Lung microvascular endothelial cell (primary cell): ENCODE measurements at places on chromosomes 11 and 22.
A peak's percentile ranks its signal among the peaks of the same experiment; 100 is the strongest.

DNA sequence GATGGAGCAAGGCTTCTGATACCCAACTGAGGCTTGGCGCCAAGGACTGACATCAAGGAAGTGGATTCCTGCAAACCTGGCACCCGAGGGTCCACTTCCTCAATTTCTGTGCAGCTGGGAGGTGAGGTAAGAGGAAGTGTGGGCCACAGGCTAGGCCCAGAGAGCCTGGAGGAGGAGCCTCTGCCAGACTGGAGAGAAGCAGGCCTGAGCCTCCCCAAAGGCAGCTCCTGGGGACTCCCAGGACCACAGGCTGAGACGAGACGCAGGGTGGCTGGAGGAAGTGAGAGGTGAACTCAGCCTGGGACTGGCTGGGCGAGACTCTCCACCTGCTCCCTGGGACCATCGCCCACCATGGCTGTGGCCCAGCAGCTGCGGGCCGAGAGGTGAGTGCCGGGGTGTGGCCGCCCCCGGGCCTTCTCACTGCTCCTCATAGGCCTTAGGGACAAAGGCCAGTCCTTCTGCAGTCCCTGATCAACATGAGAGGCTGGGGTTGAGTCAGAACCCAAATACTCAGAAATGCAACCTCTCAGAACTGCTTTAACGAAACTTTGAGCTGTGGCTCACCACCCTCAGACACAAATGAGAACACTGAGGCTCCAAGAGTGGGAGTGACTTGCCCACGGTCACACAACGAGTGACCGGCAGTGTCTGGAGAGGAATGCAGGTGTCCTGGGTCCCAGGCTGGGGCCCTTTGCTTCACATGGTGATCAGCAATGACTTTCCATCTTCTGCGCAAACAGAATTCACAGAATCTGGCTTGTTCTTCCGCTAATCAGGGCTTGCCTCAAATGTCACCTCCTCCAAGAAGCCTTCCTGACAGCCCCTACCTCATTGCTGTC lies at the start of gene NCF4:
NCF4 (plus strand) TSS at position 186 of the 839 bp plus-strand sequence; CDS start at position 352, 166 bp downstream.
- DNase-seq = no peak

- DNase-seq = no peak
Measured at GRCh38 chr22:47088480-47089158, 326.2 kb downstream of the TBC1D22A start.

- DNase-seq = no peak
Measured at GRCh38 chr11:108241330-108242037, 18.6 kb downstream of the ATM start.

- DNase-seq = no peak
Measured at GRCh38 chr11:62921201-62921572, at the start of gene CHRM1. Gene CHRM1, minus strand, starts transcription at chr11:62921363. Its CDS starts 10,263 bp downstream, at chr11:62911100.

- DNase-seq = no peak
Measured at GRCh38 chr11:11839718-11840117, 2.1 kb upstream of the USP47 start.

GRCh38 chr11:97717922-97718321 lies 1302.8 kb upstream of the CNTN5 start:
- no peak for DNase-seq

DNA sequence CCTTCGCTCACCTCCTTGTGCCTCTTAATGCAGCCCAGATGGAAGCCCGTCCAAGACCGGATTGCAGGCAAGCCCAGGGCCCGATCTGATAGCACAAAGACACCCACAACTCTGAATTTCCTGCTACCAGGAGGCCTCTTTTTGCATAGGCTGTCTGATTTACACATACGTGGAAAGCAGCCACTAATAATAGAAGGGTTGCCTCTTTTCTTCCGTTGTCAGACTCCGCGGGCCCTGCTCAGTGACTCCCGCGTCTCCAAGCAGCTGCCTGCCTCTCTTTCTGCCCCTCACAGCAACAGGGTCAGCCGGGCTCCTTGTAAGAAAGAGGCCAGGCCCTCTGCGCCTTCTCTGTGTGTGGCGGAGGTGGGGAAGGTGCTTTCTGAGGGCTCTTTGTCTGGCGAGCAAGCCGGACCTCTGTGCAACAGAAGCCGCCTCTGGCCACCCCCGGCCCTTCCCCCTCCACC lies 26.7 kb downstream of the FLI1 start:
- DNase-seq = peak; percentile 33

DNA sequence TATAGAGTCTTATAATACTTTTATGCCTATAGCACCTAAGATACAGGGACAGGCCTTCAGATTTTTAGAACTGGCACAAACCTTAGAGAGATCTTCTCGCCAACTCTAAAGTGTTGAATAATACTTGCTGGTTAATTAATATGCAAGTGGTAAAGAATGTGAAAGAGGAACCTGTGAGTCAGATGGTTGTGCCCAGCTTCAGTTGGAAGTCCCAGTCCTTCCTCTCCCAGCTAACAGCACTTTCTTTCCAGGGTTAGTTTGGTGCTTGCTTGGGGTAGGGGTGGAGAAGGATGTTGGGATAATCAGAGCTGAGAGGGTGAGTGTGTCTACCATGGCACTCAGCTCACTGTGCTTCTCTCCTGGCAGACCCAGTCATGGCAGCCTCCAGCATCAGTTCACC lies 4.9 kb upstream of the TMEM132A start:
- DNase-seq = peak; percentile 46

- DNase-seq = no peak
Measured at GRCh38 chr11:31267720-31268119, 101.8 kb downstream of the DCDC1 start.

GRCh38 chr22:41902932-41903421 lies 11.9 kb downstream of the SHISA8 start:
- no peak for DNase-seq

- no peak for DNase-seq
Measured at GRCh38 chr11:116984186-116984585, 114.0 kb downstream of the SIK3 start.

GRCh38 chr11:8759634-8760033 lies 77.0 kb downstream of the RPL27A start:
- DNase-seq = no peak

DNA sequence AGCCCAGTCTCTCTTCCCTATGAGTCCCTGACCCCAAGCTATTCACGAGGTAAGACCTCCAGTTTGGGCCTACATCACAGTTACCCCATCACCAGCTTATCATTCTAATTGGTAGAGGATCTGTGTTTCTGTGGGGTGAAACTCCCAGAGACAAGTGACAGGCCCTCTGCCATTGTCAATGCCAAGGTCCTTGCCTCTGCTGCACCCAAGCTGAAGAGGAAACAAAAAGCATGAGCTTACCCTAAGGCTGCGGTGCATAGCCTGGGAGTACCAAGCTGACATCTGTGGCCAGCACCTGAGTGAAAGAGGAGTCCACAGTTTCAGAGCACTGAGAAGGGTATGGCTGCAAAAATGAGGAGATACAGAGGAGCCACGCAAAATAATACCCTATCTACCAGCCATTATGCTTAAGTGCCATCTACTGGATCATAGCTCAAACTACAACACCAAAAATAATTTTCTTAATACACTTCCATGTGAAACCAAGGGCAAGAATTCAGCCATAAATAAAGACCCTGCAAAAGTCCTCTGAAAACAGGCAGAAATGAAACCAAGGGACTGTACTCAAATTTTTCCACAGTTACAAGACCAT lies 62.3 kb upstream of the ANO5 start:
- no peak for DNase-seq

DNA sequence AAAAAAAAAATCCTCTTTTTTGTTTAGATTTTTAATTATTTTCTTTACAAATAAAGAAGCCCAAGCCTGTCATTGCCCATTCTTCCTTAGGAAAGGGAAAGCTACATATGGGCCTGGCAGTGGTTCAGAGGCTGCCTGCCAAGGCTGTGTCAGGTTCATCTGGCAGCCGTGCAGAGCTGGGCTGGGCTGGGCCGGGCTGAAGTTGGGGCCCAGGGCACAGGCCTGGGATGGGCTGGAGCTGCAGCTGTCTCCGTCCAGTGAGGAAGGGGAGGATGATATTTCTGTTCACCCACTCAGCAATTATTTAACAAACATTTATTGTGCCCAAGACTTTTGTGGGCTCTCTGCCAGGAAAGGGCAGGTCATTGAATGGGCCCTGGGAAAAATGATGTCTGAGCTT lies 4.6 kb downstream of the PRR5L start:
- DNase-seq = peak; percentile 40

- DNase-seq = no peak
Measured at GRCh38 chr11:47272706-47273105, 2.8 kb downstream of the MADD start.

- DNase-seq = peak; percentile 54
Measured at GRCh38 chr11:68090706-68091105, 30.5 kb downstream of the CHKA start.

- DNase-seq = peak; percentile 97
Measured at GRCh38 chr11:69449320-69450063, 32.0 kb upstream of the LINC01488 start.

GRCh38 chr11:67300756-67301312 lies 2.5 kb upstream of the SSH3 start:
- no peak for DNase-seq

- no peak for DNase-seq
Measured at GRCh38 chr11:118645066-118645715, 34.3 kb downstream of the TREH start.

DNA sequence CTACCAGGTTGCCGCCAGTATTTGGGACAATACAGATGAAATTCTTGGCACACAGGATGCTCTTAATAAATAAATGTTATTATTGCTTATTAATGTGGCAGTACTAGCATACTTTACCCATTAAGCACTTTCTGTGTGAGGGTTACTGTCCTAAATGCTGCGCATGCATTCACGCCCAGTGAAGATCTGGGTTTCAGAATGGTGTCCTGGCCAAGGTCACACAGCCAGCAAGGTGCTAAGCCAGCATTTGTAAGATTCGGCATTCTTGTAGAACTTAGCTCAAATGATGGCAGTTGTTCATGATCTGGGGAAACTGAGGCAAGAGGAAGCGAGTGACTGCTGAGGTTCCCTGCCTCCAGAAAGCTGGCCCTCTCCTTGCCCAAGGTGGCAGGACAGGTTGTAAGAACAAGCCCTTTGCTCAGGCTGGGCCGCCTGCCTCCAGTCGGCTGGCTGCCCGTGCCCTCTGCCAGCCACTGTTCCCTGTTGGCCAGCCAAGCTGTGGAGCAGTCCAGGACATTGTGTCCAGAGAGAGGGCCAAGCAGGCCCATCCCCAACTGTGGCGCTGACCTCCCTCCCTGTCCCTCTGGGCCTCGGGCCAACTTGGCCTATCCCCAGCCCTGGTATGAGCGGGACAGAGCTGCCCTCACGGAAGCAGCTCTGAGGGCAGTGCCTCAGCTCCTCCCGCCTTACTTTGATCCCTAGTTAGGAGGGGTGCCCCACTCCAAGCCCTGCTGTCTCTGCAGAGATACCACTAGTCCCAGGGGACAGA lies 28.8 kb downstream of the TOB2 start:
- peak; percentile 22 for DNase-seq

DNA sequence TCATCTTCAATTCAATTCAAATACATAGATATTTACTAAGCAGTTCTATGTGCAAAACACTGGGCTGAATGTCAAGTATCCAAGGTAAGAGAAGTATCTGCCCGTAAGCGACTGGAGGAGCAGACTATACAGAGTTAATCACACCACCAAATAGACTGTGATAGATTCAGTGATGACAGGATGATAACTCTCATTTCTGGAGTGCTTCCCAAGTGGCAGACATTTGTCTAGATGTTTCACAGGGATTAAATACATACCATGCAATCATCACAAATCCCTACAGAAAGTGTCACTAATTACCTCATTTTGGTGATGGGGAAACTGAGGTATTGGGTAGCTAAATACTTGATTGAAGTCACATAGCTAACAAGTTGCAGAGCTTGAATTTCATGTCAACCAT lies 508.7 kb upstream of the TENM4 start:
- no peak for DNase-seq

DNA sequence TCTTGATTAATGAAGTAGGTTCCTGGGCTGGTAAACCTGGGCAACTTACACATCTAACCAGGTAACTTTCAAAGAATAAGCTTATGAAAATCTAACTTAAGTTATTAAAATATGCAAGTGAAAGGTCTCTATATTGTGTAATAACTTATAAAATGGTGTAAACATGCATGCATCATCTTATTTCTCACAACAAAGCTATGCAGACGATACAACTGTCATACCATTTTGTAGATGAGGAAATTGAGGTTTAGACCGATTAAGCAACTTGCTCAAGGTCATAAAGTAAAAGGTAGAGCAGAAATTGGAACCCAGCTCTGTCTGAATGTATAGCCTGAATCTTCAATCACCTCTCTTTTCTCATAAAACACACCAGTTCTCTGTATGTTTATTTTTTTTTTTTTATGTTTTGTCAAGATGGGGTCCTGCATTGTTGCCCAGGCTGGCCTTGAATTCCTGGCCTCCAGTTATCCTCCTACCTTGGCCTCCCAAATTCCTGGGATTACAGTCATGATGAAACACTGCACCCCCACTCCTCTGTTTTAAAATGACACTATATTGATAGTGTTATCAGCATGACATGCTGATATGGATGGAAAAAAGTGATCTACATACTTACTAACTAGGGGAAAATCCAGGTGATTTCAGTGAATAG lies 109.6 kb downstream of the SGSM3 start:
- DNase-seq = no peak

- no peak for DNase-seq
Measured at GRCh38 chr11:10441091-10441490, 14.0 kb upstream of the AMPD3 start.

DNA sequence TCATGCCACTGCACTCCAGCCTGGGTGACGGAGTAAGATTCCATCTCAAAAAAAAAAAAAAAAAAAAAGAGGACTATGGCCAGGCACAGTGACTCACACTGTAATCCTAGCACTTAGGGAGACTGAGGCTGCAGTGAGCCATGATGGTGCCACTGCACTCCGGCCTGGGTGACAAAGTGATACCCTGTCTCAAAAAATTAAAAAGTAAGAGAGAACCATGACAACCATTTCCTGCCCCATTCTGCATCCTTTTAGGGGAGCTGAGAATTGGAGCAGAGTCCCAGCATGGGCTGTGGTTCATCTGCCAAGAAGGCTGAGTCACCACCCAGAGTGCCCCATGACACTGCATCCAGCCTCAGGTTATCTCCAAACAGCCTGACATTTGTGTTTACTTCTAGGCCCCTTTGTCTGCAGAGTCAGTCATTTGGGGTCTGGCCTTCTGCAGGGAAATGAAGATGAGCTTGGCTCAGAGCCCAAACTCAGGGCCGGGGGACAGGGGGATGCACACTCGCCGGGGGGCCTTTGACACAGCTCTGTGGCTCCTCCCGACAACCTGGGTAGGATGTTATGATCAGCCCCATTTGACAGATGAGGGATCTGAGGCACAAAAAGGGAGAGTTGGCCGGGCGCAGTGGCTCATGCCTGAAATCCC lies 4.7 kb downstream of the CSDC2 start:
- peak; percentile 33 for DNase-seq

- DNase-seq = no peak
Measured at GRCh38 chr22:29949872-29950271, 66.9 kb downstream of the MTMR3 start.

DNA sequence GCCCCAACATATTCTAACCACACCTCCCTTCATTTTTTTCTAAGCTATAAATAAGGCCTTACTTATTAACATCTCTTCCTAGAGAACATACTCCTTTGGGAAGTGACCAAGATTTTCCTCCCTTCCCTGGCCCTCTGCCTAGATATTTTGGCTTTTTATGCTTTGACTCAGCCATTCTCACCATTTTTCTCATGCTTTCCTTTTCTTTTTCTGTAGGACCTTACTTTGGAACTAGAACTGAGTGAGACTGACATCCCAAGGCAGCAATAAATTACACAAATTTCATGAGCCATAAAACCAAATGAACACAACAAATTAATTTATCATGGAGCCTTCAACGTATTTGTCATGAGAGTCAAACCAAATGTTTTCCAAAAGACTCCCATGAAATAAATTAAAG lies 142.7 kb upstream of the CTSC start:
- DNase-seq = peak; percentile 76

GRCh38 chr11:44269369-44270351 lies 40.3 kb downstream of the ALX4 start:
- peak; percentile 66 for DNase-seq
